ENCODE measurements at places on chromosomes 5 and 9.

GRCh38 chr5:15518786-15519185 lies 18.8 kb downstream of the FBXL7 start:
- no peak for DNase-seq

DNA sequence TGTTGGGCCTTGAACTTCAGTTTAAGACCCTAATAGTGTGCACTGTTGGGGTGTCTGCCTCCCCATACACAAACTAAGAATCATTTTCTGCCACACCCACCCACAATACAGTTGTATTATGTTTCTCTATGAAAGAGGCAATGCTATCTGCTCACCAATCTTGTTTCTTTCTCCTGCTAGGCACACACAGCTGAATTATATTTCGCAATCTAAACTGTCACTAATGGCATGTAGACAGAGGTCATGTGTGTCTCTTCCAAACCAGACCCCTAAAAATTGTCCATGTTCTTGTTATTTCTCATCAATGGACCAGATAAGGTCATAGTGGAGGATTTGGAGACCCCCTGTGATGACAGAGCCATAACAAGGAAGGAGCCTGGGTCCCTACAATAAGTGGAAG lies 57.3 kb downstream of the RIGI start:
- no peak for DNase-seq

DNA sequence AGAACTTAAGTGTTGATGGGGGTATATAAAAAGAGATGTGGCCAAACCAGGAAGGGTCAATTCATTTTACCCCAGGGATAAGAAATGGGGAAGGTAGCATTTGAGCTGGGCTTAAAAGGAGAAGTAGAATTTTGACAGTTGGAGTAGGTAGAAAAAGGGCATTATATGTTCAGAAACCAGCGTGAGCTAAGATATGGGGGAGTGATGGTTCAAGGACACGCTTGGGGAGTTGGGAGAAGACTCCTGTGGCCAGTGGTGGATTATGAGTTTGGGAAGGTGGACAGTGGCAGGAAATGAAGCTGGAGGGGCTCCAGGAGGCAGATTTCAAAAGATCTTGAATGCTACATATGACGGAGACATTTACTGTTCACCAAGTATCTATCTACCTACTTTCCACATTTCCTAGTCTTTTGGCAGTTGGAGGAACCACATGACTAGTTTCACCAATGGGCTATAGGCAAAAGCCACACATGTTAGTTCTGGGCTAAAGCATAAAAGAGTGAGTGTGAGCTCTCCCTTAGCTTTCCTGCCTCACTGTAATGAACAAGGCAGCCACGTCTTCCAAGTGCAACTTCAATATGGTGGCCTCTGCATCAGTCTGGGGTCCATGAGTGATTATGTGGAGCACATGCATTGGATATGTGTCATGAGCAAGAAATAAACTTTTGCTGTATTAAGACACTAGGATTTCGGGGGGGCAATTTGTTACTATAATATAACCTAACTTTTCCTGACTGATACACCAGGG lies 15.7 kb upstream of the GSN start:
- no peak for DNase-seq

- no peak for DNase-seq
These were observed 614.7 kb downstream of the TLR4 start for GRCh38 chr9:118318770-118319431.

GRCh38 chr9:88873635-88874034 lies 117.6 kb upstream of the S1PR3 start:
- no peak for DNase-seq
